ENCODE measurements at places on chromosomes 12 and 14.

DNA sequence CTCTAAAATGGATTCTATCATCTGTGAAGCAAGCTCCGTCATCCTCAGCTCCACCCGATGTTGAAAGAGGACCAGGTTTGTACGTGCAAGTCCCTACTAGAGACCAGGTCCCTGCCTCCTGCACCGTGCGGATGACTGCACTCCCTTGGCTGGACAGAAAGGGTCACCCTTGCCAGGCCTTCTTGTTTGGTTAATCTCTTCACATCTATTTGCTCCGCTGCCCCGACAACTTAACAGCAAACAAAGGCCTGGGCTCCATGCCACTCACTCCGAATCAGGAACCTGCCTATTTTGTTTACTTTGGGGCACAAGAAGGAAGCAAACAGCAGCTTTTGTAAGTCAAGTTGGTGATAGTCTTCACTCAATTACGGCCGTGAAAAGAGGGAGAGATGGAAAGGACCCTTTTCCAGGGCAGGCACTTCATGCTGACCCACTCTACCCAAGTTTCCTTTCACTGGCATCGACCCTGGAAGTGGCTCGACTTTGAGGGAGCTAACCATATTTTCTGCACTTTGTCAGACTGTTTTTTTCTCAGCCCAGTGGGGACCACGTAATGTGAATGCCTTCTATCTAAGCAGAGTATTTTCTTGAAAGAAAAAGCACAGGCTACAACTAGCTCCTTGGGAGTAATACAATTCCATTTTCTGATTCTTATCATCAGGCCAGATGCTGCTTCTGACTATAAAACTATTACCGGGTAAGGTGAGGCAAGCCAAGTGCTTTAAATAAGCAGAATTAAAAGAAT lies 202.6 kb downstream of the FOXN3 start:
- no peak for DNase-seq

DNA sequence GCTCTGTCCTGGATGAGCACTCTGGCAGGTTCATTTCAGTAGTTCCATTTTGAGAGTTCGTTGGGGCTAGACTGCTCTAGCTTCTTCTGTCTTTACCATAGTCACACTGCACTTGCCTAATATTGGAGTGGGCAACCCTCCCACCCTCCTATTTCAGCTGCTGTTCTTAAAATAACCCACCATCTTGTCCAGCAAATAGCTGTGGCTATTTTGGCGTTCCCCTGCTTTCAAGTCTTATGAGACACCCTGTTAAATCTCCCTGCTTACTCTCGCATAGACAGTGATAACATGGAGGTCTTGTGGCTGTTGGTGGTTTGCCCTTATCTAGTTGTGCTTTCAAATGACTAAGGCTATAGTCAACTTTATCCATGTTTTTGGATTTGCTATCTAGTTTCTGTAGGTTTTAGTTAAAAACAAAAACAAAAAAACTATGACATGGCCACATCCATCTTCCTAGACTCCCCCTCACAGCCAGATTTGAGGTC lies 65.5 kb downstream of the LRP6 start:
- DNase-seq: no peak

GRCh38 chr12:3493859-3494176 lies 2.8 kb downstream of the PRMT8 start:
- no peak for DNase-seq

- DNase-seq: no peak
Observed at GRCh38 chr12:121590476-121591143, 9.8 kb upstream of the KDM2B start.

DNA sequence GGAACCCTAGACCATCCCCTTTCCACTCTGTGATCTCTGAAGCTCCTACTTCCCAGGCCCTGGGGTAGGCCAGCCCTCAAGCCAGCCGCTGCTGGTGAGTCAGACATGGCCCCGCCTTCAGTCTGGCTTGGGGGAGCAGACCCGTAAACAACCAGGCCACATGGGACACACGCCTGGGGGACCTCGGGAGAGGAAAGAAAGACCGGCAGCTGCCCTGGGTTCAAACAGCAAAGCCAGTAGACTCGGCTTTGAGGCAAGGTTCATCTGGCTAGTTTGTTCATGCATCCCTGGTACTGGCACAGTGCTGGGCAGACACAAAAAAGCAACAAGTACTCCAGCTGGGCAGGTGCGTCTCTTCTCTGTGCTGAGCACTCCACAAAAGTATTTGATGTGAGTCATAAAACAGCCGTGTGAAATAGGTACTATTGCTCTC lies 101.9 kb downstream of the SETD3 start:
- DNase-seq: no peak

DNA sequence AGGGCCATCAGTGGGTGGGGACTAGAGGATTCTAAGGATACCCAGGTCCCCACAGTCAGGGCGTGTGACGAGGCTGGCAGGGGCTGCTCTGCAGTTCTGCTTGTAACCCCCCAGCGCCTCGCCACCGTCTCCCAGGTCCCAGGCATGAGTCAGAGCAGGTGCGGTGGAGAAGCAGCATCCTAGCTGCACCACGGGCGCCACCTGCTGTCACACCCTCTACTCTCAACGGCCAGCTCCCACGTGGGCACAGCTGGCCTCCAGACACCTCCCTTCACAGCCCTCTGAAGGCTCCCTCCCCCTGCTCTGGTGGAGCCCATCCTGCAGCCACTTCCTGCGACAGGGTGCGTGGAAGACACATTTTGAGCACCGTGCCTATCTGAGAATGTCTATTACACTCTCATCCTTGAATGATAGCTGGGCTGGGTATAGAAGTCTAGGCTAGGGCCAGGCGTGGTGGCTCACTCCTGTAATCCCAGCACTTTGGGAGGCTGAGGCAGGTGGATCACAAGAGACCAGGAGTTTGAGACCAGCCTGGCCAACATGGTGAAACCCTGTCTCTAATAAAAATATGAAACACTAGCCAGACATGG lies 6.9 kb upstream of the NUDT14 start:
- no peak for DNase-seq

GRCh38 chr14:88791629-88792472 lies 902 bp downstream of the EML5 start:
- DNase-seq: no peak
